WTC11 (cell line): ENCODE measurements at places on chromosomes 4 and X.

DNA sequence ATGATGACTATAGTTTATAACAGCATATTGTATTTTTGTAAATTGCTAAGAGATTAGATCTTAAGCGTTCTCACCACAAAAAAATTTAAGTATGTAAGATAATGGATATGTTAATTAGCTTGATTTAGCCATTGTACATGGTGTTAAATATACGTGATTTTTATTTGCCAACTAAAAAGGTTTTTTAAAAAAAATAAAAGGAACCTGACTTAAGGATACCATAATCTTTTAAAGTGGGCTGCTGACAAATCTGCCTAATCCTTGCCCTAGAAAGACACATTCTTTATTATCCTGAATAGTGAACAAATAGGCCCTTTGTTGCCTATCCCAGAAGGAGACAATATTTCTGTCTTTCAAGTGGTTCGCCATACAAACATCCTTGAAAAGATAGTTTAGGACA is 94.6 kb upstream of the FAM47C start:
- no peak for DNase-seq

DNA sequence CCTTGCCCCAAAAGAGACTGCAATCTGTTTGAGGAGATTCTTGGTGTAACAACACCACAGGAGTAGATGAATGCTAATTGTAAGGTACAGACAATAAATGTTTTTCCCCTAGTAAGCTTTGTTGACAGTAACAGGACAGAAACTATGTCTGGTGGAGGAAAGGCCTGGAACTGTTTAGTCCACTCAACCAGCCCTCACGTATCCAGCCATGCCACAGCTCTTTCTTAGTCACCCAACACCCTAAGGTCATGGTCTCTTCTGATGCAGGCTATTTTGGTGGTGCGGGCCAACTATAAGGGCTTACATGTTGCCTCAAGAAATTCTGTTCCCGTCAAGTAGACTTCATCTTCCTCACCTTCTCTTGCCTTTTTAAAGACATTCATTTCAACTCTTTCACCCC is 75.9 kb upstream of the GAB1 start:
- no peak for DNase-seq

DNA sequence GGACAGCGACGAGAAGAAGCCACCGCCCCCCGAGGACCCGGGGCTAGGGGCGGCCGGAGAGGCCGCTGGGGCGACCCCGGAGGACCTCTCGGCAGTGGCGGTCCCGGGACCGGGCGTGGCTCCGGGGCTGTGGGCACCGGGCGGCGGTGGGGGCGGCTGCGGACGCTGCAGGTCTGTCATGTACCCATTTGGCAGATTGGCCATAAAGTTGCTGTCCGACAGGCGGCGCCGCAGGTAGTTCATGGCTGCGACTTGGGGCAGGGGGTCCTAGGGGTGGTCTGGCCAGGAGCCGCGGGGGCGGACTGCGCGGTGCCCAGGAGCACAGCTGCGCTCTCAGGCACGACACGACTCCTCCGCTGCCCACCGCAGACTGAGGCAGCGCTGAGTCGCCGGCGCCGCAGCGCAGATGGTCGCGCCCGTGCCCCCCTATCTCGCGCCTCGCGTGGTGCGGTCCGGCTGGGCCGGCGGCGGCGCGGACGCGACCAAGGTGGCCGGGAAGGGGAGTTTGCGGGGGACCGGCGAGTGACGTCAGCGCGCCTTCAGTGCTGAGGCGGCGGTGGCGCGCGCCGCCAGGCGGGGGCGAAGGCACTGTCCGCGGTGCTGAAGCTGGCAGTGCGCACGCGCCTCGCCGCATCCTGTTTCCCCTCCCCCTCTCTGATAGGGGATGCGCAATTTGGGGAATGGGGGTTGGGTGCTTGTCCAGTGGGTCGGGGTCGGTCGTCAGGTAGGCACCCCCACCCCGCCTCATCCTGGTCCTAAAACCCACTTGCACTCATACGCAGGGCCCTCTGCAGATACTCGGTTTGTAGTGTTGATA is at the start of gene SYN1:
Gene SYN1 (minus strand): TSS at position 372 of the 817 bp plus-strand sequence. CDS start 129 bp downstream, at position 243.
- peak; percentile 81 for DNase-seq

DNA sequence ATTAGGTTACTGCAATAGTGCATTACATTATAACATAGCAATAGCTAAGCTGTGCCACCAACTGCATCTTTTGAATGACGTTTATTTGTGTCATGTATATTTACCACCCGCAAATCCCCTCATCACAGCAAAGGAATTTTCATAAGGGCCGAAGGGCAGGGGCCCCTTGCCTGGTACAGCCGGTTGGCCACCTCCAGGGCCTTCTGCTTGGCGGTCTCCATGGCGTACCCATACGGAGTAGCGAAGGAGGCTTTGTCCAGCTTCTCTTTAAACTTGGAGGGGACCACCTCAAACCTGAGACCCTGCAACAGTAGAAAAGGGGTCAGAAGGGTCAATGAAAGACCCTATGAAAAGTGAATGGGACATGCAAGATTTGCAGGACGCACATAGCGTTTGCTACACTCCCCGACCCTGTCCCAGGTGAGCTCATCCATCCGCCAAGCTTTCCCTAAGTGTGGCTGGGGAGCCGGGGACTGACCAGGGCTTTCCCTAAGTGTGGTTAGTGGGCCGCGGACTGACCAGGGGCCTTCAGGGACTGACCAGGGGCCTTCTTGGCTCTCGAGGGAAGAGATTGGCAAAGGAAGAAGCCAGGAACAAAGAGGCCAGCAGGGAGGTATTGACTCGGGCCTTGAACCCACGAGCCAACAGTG is 10.6 kb downstream of the ASMTL start:
- peak; percentile 2 for DNase-seq

- no peak for DNase-seq
These were observed 72.4 kb downstream of the GPC3 start for GRCh38 chrX:133913009-133913408.

DNA sequence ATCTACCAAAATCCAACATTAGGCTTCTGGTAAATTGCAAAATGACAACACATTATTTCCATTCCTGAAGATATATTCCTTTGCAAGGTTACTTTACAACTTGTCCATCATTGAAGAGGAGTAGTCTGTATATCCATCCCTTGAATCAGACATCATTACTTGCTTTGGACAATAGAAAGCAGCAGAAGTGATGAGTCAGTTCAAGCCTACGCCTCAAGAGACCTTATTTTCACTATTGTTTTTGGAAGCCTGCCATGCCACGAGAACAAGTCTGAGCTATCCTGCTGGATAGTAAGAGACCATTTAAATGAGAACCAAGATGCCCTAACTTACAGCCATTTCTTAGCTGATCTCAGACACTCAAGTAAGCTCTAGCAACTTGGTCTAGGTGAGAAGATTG is 246.0 kb upstream of the HHIP start:
- no peak for DNase-seq

DNA sequence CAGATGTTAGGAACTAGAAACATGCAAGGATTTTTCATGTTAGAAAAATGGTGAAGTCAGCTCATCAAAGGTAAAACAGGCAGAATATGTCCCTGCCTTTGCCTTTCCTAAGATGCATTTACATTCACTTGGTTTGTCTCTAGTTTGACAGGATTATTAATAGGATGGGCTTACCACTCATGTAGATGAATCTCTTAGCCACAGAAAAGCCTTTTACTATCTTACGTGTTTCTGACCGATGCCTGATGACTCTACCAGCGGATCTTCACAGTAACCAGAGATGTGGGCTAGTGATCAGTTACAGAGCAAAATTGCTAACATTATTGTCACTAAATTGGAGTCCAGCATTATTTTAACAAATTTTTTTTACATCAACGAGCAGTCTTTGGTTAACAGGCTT is 187.6 kb downstream of the MAML3 start:
- DNase-seq, result no peak

GRCh38 chr4:47374477-47374876 is 89.0 kb downstream of the COMMD8 start:
- no peak for DNase-seq

DNA sequence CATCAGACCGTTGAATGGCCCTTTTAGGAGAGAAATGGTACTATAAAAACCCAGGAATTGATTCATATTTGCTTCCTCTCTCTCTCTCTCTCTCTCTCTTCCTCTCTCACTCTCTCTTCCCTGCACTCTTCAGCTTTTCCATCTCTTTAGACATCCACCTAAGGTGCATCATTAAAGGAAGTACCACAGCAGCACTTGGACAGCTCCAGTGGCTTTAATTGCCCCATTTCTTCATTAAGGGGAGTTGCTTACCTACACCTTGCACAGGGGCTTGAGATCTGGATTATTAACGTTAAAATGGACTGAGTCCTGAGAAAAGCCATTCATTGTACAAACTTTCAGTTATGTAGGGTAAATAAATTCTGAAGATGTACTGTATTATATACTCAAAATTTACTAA is 323.6 kb downstream of the AFF2 start:
- DNase-seq, result no peak

GRCh38 chr4:7759216-7759615 is 180.4 kb downstream of the AFAP1 start:
- DNase-seq, result no peak

- DNase-seq, result no peak
These were observed 178.2 kb upstream of the HCCS start for GRCh38 chrX:10932842-10933440.

GRCh38 chr4:72031868-72032608 is at the start of gene NPFFR2:
NPFFR2 (plus strand) TSS chr4:72032000; CDS start chr4:72128592, 96,592 bp downstream.
- peak; percentile 78 for DNase-seq

DNA sequence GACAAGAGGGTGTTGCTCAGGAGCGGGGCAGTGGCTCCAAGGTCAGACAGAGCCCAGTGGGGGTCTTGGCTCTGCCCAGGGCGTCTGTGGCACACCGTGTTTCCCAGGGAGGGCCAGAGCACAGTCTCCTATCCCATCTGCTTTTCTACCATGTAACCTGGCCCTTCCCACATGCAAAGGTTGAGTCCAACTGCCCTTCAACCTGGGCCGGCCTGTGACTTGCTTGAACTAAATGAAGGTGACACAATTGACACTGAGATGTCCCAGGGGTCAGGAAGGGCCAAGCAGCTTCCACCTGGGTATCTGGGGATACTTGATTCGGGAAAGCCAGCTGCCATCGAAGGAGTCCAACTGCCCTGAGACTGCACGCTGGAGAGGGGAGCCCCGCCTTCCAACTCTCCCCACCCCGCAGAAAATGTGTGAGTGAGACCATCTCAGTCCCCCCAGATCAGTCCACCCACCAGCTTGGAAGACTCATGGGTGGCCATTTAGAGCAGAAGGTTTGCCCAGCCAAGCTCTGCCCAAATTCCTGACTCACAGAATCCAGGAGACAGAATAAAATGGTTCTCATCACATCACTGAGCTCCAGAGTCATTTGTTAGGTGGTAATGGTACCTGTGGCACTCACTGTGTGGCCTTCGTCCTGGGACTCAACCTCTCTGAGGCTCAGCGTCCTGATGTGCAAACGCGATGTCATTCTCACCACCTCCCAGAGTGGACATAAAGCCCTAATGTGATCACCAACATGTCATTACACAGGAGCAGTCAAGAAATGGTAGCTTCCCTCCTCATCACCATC is 18.1 kb downstream of the PPP2R2C start:
- no peak for DNase-seq

DNA sequence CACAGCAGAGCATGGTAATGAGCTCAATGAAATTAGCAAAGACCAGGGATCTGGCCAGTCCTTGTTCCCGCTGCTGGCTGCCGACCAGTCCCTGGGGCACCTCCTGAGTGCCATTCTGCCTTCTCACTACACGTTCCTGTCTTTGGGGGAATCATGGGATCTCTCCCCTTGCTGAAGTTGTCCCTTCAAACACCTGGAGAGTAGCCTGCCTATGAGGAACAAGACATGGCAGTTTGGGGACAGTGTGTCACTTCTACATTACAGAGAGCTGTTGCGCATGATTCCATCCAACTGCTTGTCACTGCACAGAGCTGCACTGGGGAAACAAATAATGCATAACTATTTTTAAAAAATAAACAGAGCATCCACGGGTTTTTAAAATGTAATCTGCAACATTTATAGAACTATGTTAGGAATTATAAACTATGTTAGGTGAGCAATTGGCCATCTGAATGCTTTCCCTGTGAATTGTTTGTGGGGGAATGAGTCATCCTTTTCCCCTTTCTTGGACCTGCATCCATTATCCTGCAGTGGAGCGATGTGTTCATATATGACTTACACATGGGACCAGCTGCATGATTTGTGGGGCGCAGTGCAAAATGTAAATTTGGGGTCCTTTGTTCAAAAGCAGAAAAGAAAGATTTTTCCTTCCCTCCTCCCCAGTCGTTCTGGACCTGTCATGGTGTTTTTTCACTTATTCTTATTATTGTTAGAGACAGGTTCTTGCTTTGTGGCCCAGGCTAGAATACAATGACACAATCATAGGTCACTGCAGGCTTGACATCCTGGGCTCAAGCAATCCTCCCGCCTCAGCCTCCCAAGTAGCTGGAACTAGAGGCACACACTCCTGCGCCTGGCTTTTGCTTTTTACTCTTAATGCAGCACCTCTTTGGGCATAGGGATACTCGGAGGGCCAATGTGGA is 115.0 kb upstream of the TBL1X start:
- DNase-seq, result no peak

- no peak for DNase-seq
These were observed 255.4 kb upstream of the CXorf51A start for GRCh38 chrX:147069926-147070325.
